ENCODE measurements at places on chromosomes 16 and 17. TPM values are rescaled to one million over a fixed set of nuclear protein-coding genes. Genes with fewer than 3 reads are reported as not detected.

Gene ABCC11
- total RNA-seq: 0.07 TPM

Gene TOX3
- not detected for total RNA-seq

Gene LAT
- total RNA-seq: 234 TPM

Gene MXRA7
- 18.4 TPM for total RNA-seq

Gene PIMREG
- 10.0 TPM for total RNA-seq

Gene ARL4D
- 2.0 TPM for total RNA-seq

Gene KAT7
- 93.0 TPM for total RNA-seq

Gene KRTAP4-1
- total RNA-seq: not detected

Gene PRDM7
- total RNA-seq: not detected

Gene CUEDC1
- total RNA-seq: 0.14 TPM

Gene CDR2L
- total RNA-seq: 0.89 TPM

Gene ODAD4
- total RNA-seq: 1.1 TPM

Gene OTOA
- total RNA-seq: 0.07 TPM

Gene CDC42EP4
- 0.91 TPM for total RNA-seq

Gene ABAT
- 6.0 TPM for total RNA-seq

Gene LPO
- total RNA-seq: not detected

Gene KRTAP16-1
- not detected for total RNA-seq

Gene FA2H
- not detected for total RNA-seq

Gene PABPN1L
- not detected for total RNA-seq

Gene MPP3
- 0.37 TPM for total RNA-seq

Gene CD300LF
- total RNA-seq: not detected

Gene ATP1B2
- 0.33 TPM for total RNA-seq

Gene CD300LB
- total RNA-seq: not detected

Gene COX4I1
- 508 TPM for total RNA-seq

Gene HSD11B2
- total RNA-seq: 2.0 TPM

Gene KRTAP4-9
- not detected for total RNA-seq

Gene ZNF750
- not detected for total RNA-seq

Gene TSC2
- 72.9 TPM for total RNA-seq

Gene ADAMTS18
- total RNA-seq: not detected

Gene ICAM2
- total RNA-seq: 49.0 TPM

Gene PRKCB
- 57.5 TPM for total RNA-seq

Measured in activated CD4-positive, alpha-beta T cell treated with anti-CD3 and anti-CD28 coated beads for 36 hours (primary cell).